NCI-H748 treated with DMSO at 0.1 percent for 48 hours (cell line): ENCODE measurements at places on chromosomes 6 and 20.

GRCh38 chr6:36586606-36587005 is 7.6 kb upstream of the SRSF3 start:
- no peak for DNase-seq

GRCh38 chr6:102582569-102582968 is 1189.1 kb downstream of the GRIK2 start:
- no peak for DNase-seq

- DNase-seq, result peak; percentile 78
Observed at GRCh38 chr6:98947411-98948292, at the start of gene FBXL4. FBXL4 (minus strand) TSS chr6:98947946; CDS start chr6:98926988, 20,958 bp downstream.

GRCh38 chr20:58434326-58434725 is 45.3 kb downstream of the VAPB start:
- no peak for DNase-seq

- no peak for DNase-seq
Observed at GRCh38 chr20:58227391-58228102, 906 bp downstream of the ANKRD60 start.

DNA sequence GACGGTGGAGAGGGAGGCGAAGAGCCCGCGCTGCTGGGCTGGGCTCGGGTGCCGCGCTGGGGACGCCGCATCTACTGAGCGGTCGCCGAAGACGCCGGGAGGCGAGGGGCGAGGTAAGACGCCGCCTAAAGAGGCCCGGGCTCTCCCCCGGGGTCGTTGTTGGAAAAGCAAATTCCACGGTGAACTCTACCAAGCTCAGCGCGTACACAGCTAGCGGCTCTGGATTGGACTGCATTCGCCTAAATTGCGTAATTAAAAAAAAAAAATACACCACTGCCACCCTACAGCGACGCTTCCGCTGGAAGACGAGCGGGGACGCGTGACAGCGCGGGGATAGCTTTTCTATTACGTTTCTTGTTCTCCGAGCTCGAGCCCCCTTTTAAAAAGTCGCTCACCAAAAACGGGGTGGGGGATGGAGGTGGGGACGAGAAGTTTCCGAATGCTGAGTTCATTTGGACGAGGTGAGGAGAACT is 92.0 kb upstream of the PRDM1 start:
- no peak for DNase-seq

DNA sequence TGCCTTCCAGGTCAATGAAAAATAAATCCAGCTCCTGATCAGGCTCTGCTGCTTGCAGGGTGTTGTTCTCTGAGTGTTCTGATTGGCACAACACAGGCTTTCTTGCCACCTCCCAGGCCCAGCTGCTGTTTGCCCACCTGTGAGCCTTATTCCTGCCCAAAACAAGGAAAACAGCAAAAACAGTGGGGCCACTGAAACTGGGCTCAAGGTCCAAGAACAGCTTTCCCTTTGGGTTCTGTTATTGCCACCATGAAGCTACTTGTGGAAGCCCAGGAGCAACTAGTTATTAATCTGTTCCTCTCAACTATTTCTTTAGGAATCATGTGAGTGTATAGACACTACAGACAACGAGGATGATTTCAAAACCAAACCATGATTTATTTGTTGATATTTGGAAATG is 159.1 kb downstream of the PLCB1 start:
- DNase-seq, result no peak

GRCh38 chr20:60365882-60366281 is 407.7 kb downstream of the CDH26 start:
- no peak for DNase-seq

DNA sequence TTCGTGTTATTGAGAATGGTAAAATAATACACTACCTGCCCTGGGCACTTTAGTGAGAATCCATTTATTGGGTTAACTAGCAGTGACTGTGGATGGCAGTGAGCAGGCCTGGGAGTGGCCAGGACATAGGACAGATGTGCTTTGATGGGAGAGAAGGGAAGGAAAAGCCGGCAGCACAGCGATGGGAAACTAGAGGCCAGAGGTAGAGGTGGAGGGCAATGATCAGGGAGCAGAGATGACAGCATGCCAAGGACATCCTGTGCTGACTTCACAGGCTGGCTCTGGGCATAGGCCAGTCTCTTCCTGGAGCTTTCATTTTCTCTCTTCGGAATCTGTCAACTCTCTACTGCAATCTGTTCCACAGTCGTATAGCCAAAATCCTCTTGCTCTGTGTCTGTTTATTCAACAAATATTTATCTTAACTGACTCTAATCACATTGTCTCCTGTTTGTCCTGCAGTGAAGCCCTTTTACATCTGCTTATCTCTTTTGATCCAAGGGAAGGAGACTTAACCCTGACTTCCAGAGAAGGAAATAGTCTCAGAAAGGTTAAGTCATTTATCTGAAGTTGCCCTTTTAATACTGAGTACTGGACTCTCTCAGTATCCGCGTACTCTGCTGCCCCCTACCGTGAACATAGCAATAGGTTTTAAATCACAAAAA is 18.4 kb upstream of the MMP24 start:
- DNase-seq, result peak; percentile 76
